Thoracic aorta (tissue), 2 donors: ENCODE measurements at places on chromosomes 6 and 20. TPM values are rescaled to one million over a fixed set of nuclear protein-coding genes. Genes with fewer than 3 reads are reported as not detected.

DNA sequence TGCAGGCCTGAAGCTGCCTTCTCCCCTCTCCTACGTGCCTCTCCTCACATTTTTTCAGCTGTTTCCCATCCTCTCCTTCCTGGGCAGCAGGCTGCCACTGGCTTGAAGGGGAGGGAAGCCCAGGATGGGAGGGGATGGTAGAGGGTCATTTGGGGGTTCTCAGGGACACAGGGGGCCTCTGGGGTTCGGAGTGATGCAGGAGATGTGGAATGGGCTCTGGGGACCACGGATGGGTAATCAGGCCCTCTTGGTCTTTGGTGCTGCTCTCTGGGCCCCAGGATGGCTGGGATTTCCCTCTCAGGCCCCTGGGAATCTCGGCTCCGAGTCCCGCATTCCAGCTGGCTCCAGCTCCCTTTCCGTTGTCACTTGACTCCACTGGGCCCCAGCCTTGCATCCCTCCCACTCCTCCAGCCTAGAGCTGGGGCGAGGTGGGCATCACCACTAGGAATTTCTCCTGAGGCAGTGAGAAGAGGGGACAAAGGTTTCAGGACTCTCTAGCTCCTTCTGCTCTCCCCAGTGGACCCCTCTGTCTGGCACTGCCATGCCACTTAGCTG is 2.0 kb upstream of the DDR1 start:
- peaks cover 49% of the 10 kb centered on the region for H3K4me1 ChIP-seq
- H3K27me3 ChIP-seq: no peaks in the 10 kb centered on the region
- no peak overlapping the region for H3K4me3 ChIP-seq

Gene FRS3
- 3.2 TPM for total RNA-seq

Gene KCNQ5
- total RNA-seq: 7.3 TPM

DNA sequence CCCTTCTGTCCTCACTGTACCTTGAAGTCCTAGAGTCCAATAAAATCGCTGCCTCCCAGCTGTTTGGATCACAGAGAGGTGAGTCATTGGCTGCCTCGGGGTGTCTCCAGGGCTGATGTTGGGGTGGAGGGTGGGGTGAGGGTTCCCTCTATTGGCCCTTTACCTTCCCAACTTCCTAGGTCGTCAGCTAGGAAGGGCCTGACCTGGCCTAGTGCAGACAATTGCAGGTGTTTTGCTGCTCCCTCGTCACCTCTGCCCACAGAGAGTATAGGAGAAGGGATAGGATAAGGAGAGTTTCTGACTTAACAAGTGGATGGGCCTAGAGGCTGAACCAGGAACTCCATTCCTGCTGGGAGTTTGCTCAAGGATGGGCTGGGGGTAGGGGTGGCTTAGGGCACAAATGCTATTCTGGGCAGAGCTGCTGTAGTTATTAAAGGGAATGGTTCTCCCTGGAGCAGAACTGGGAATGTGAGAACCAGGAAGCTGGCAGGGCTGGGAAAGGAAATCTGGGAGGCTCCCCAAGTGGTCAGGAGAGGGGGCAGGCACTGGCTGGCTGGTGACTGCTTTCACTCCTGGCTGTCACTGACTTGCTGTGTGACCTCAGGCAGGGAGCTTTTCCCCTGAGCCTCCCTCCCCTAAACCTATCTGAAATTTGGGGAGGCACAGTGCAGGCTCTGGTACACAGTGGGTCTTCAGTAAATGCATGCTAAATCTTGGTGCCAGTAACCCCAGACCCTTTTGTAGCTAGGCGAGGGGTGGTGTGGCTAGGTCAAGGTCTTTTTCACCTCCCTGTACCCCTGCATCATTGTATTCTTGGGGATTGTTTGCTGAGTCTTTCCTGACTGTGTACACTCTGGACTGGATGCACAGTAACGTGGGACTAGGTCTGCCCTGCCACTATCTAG is 1.5 kb downstream of the TP53INP2 start:
- H3K4me3 ChIP-seq: peak overlapping the region; percentile 92
- peaks cover 24% of the 10 kb centered on the region for H3K4me1 ChIP-seq
- H3K27ac ChIP-seq: peak overlapping the region; percentile 99
- H3K27me3 ChIP-seq: no peaks in the 10 kb centered on the region
- DNase-seq: no peak

- H3K27me3 ChIP-seq: no peaks in the 10 kb centered on the region
- H3K4me1 ChIP-seq: no peaks in the 10 kb centered on the region
- DNase-seq: no peak
- no peak overlapping the region for H3K4me3 ChIP-seq
- H3K36me3 ChIP-seq: no peaks in the 10 kb centered on the region
These were observed 68.1 kb upstream of the CEP85L start for GRCh38 chr6:118719351-118720124.

Gene PRR18
- not detected for total RNA-seq
